ENCODE measurements at places on chromosomes 5 and 9.

DNA sequence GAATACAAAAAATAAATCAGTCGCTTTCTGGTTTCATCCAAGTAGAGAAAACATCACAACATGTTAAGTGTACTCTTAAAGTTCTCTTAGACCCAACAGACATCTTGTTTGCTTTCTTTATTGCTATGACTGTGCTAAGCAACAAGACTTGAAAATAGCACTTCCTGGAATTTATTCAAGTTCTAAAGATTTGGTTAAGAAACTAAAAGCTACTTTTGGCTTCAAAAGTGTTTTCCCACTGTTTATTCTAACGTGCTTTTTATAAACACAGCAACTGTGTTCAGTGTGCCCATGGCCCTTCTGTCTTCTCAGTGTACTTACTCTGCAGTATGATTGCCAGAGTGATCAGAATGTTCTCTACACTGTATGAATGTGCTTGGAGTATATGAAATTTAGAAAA lies 109.8 kb downstream of the GIN1 start:
- DNase-seq = no peak

- DNase-seq = no peak
Observed at GRCh38 chr9:16681652-16681987, 188.8 kb downstream of the BNC2 start.

DNA sequence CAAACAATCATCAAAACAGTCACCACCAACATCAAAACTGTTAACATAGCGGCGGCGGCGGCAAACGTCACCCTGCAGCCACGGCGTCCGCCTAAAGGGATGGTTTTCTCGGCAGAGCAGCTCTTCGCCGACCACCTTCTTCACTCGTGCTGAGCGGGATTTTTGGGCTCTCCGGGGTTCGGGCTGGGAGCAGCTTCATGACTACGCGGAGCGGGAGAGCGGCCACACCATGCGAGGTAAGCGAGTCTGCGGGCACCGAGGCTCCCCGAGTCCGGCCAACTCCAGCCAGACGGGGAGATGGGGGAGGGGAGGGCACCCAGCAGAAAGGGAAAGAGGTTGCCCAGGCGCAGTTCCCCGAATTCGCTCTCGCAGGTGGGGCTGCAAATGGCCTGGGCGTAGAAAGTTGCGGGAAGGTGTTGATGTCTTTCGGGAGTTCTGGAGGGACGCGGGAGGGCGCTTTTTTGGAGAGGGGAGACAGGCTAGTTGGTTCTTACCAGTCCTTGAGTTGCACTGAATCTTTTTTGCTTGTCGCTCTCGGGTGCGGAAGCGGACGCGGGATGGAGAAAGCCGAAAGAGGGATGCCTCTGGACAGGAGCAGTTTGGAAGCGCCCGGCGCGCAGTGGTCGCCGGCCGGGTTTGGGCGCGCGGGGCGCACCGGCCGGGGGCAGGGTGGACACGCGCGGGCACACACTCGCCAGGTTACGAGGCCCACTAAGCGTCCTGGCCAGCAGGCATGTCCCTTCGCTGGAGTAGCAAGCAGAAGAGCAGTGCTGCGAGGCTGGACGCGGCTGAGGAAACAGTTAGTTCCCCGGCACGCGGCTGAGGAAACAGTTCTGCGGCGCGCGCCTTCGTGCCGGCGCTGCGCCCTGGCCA lies 849 bp downstream of the RORB start:
- no peak for DNase-seq

- no peak for DNase-seq
Observed at GRCh38 chr5:167269146-167269545, 1022.3 kb upstream of the WWC1 start.

DNA sequence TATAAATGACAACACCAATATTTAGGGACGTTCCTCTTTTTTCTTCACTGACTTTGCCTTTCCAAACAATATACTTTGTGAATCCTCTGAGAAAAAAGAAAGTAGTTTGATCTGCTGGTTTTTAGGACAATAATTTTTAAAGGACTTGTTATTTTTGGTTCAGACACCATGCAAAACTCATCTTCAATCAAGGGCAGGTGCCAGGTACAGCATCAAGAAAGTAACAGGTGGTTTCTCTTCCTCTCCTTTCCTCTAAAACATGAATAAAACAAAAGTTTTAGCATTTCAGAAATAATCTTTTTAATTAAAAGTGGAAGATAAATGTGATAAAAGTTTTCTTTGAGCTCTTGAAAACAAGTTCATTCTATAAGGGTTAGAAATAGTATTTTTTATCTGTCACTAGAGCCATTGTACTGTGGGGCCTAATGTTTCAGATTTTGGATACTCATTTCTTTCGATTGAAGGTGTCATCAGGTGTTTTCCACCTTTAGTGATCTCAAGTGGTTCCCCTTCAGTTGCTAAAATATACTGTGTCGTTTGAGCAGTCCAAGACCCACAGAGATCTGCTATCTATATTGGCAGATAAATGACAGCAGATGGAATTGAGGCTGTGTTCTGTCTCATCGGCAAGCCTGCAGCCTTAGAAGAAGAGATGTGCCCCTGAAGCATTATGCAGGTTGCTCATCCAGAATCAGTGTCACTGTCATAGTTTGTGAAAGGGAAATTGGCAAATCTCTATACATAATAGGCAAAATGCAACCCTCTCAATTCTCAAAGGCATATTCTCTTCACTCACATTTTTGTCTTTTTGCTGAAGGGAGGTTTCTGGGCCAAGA lies 499.7 kb downstream of the PDE4D start:
- DNase-seq = no peak

GRCh38 chr9:131165523-131165922 lies 40.1 kb downstream of the NUP214 start:
- no peak for DNase-seq

GRCh38 chr5:121915765-121916164 lies 46.0 kb upstream of the SRFBP1 start:
- DNase-seq = no peak

GRCh38 chr5:38994324-38994927 lies 79.8 kb downstream of the RICTOR start:
- DNase-seq = peak; percentile 80

GRCh38 chr5:76425146-76425545 lies 22.1 kb downstream of the IQGAP2 start:
- no peak for DNase-seq

GRCh38 chr5:56170557-56170956 lies 62.6 kb downstream of the ANKRD55 start:
- no peak for DNase-seq

- DNase-seq = peak; percentile 33
Observed at GRCh38 chr5:7078901-7079300, 317.0 kb upstream of the ADCY2 start.

GRCh38 chr9:136118320-136119060 lies at the start of gene TMEM250:
TSS of gene TMEM250 (minus strand) at chr9:136118875. CDS start at chr9:136116900, 1,975 bp downstream.
- DNase-seq = peak; percentile 93

DNA sequence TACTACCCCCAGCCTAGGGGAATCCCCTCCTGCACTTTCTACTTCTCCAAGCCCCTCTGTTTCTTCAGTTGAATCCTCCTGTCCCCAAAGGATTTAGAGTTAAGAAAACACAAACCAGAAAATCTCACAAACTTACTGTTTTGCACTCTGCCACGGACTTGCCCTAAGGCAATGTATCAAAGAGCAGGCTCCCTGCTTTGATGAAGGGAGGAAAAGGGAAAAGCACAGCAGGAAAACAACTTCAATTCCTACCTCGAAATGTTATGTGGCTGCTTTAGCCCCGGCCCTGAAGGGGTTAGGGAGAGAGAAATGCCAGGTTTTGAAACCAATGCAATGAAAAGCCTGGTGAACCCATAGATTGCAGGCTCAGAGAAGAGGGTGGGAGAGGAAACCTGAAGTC lies 254.7 kb downstream of the MAN2A1 start:
- no peak for DNase-seq

DNA sequence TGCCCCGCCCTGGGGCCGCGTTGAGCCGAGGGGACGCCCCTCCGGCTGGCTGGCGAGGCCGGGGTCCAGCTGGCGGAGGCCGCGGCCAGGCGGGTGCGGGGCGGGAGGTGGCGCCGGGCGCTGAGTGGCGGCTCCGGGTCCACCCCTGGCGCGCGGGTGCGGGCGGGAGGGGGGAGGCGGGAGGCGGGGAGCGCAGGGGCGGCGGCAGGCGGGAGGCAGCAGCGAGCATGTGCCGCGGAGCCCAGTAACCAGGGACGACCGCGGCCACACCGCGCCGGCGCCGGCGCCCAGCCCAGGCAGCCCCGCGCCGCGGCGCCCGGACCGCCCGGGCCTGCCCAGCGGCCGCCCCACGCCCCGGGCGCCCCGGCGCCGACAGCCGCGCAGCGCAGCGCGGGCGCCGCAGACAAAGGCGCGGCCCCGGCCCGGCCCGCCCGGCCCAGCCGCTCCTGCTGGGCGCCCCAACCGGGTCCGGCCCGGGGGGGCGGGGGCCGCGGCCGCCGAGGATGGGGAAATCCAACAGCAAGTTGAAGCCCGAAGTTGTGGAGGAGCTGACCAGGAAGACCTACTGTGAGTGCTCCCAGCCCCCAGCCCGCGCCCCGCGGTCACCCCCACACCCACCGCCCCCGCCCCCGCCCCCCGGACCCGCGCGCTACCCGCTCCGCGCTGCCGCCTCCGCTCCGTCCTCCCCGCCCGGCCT lies at the start of gene NCS1:
NCS1 (plus strand) TSS at position 244 of the 697 bp plus-strand sequence; CDS start at position 504, 260 bp downstream.
- DNase-seq = no peak

GRCh38 chr5:156870498-156870839 lies 20.4 kb downstream of the PPP1R2B start:
- no peak for DNase-seq

DNA sequence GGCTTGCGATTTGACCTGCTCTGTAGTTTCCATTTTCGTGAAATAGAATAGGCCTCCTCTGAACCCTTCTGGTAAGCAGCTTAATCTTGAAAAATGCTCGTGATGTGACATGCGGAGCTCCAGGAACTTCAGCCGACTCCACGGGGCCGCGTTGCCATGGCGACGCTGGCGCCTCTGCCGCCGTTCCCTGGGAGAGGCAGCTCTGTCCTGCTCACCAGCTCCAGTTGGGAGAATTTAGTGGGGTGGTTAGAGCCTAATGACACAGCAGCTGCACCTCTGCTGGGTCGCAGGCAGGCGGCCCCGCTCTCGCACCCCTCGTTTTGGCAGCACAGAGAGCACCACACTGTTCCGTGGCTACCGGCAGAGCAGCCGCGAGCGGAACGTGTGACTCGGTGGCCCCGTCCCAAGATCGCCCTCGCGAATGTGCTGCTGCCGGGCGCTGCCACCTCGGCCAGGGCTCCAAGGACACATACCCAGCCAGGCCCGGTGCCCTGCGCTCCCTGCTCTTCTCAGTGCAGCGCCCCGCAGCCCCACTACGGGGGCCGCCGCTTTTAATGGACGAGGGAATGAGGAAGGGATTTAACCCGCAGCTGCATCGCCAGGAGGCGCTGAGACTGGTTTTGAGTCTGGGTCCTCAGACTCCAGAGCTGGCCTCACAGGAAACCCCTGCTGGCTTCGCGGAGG lies 131.2 kb upstream of the LMX1B start:
- no peak for DNase-seq

DNA sequence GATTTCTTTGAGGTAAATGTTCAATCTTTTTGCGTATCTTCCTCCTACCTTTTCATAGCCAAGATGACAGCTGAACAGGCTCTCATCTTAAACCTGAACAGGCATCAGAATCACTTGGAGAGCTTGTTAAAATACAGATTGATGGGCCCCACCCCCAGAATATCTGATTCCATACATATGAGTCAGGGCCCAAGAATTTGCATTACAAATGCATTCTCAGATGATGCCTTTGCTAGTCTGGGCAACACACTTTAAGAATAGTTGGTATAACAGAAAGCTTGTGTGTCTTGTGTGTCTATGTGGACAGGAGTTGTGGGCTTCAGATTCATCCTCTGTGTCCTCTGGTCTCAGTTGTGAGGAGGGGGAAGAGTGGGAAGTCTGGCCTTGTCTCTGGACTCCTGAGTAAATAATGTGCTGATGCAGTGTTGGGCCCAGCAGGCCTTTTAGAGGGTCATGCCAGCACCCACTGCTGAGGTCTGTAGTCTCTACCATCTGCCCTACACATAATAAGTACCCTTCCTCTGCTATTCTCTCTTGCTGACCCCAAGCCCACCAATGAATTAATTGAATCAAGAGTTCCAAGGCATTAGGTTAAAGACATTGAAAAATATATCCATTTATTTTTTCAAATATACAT lies 43.1 kb downstream of the PTCD2 start:
- no peak for DNase-seq

DNA sequence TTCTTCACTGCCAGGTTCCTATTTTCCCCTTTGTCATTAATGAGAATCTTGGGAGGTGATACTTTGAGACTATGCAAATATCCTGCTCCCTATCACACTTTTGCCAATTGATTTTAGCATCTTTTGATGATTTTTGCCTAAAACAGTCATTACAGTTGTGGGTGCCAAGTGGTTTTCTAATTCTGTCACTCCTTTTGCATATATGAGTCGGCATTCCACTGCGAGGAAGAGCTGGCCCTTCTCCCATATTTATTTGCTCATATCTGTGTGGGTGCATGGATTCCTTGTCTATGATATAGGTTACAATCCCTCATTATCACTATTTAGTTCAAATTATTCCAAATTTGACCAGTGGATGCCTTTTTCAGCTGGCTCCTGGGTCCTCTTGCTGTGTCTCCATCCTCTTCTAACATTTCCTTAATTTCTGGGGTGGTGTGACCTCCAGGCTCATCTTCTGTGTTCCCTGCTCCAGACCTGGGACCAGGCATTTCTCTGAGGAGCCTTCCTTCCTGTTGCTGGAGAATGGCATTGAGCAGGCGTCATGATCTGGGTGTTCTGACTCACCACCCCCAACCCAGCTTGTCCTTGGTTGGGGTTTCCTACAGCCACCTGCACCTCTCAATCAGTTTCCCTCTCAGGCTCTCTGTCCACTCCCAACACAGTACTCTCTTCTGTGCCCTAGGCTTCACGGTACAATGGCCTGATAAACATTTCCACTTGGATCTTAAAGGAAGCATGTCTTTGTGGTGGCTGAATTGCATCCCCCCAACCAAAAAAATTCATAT lies 106.7 kb downstream of the NXNL2 start:
- no peak for DNase-seq

DNA sequence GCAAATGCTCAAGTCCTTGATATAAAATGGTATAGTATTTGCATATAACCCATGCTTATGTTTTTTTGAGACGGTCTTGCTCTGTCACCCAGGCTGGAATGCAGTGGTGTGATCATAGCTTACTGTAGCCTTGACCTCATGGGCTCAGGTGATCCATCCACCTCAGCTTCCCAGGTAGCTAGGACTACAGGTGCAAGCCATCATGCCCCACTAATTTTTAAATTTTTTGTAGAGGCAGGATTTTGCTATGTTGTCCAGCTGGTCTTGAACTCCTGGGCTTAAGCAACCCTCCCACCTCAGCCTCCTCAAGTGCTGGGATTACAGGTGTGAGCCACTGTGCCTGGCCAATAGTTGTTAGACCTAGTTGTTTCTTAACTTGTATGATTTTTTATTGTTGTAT lies 17.3 kb downstream of the SLC36A3 start:
- no peak for DNase-seq

- peak; percentile 52 for DNase-seq
Observed at GRCh38 chr5:132455614-132456115, 34.9 kb downstream of the IRF1 start.

DNA sequence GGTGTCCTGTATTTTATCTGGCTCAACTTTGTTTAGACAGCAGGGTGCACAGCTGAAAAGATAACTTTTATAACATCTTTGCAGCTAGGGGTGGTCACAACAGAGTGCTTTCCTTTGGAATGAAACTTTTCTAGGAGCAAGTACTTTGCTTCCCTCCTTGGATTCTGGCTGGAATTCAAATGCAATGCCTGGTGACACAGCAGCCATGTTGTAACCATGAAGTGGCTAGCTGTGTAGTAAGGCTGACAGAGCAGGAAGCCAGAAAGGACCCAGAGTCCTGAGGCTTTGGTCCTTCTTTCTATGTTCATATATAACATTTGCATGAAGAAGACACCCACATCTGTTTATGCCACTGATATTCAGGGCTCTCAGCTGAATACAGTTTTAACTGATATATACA lies 48.1 kb downstream of the TENT4A start:
- no peak for DNase-seq

GRCh38 chr5:8633696-8634095 lies 764.7 kb downstream of the MTRR start:
- no peak for DNase-seq
